CD8-positive, alpha-beta memory T cell (primary cell): ENCODE measurements at places on chromosomes 13 and 19.
A peak's percentile ranks its signal among the peaks of the same experiment; 100 is the strongest.

DNA sequence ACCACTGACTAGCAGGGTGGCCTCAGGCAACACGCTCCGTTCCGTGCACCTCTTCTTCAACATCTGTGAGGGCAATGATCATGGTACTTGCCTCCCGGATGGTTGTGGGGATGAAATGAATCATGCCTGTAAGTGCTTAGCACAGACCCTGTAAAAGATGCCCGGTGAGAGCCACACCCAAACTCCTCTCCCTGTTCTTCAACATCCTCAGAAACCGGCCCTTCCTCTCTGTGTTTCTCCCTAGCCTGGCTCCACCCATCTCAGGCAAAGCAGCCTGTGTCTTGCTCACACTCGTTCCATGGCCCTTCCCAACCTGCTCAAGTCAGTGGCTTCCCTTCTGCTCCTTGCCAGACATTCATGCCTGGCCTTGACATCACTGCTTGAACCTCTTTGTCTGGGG is 5.8 kb upstream of the DMKN start:
- DNase-seq, result no peak

GRCh38 chr13:50286324-50286723 is 271.1 kb downstream of the KCNRG start:
- no peak for DNase-seq

GRCh38 chr19:35398570-35398969 is 27.7 kb downstream of the GPR42 start:
- no peak for DNase-seq

- DNase-seq, result no peak
Measured at GRCh38 chr13:59483501-59484145, 680.1 kb downstream of the DIAPH3 start.

DNA sequence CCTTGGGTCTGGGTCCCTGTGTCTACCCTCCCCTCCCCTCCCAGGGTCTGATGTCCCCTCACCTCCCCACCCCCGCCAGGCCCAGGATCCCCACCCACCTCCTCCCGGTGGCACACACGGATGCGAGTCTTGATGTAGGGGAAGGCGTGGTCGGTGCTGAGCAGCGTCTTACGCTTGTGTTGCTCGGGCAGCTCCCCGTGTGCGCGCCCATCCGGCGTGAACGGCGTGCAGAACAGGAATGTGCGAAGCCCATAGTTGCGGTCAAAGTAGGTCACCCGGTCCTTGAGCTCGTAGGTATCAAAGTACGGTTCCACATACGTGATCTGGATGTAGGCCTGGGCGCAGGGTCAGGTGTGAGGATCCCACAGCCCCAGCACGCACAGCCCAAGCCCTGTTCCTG is 4.4 kb upstream of the KANK2 start:
- no peak for DNase-seq

DNA sequence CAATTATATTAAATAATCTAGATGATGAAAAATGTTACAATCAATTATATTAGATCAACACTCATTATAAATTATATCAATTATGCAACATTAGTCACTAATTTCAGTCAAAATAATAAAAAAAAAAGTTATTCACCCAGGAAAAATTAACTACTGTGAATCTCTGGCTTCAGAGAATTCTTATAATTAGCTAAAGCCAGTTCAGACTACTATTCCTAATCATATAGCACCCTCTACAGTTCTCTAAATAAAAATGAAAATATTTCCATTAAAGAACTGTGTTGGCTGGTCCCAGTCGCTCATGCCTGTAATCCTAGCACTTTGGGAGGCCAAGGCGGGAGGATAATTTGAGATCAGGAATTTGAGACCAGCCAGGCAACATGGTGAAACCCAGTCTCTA is 33.0 kb downstream of the XPO4 start:
- DNase-seq, result no peak

- DNase-seq, result no peak
Measured at GRCh38 chr13:101763191-101763590, 310.7 kb downstream of the ITGBL1 start.

GRCh38 chr13:99967498-99967868 is 4.1 kb downstream of the ZIC5 start:
- DNase-seq, result no peak

DNA sequence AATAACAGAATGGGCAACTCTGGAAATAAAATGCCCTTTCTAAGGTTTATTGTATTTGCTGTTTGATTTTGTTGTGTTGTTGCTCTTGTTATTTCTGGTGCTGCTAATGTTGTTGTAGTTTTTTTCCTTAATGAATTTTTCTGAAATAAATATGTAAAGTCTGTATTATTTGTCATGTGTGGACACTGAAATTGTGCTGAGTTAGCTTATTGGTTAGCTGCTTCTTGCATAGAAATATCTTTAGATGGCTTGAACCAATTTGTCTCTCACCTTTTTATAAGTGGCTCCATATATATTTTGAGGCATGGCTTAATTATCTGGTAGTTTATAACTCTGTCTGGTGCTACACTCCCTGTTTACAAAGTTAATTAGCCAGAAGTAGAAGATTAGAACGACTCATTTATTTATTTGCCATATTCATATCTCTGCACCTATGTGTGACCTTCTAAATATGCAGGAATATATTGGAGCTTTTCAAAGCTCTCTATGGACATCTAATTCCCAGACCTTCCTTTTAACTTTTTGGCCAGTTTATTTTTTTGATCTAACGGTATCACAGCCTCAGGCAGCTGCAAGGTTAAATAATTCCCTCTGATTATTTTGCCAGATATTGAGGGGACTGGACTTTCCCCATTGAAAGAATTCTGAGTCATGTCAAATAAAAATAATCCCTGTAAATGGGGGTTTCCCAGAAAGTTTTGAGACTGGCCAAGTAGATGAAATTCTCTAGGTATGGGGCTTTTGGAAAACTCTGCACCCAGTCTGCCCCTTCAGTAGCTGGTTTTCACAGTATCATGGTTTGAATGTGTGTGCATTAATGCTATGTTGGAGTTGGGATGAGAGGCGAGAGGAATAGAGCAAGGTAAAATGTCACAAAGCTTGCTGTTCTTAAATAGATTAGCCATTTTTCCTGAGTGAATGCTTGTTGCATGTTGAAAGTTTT is 1331.7 kb upstream of the MIR17HG start:
- DNase-seq, result no peak

DNA sequence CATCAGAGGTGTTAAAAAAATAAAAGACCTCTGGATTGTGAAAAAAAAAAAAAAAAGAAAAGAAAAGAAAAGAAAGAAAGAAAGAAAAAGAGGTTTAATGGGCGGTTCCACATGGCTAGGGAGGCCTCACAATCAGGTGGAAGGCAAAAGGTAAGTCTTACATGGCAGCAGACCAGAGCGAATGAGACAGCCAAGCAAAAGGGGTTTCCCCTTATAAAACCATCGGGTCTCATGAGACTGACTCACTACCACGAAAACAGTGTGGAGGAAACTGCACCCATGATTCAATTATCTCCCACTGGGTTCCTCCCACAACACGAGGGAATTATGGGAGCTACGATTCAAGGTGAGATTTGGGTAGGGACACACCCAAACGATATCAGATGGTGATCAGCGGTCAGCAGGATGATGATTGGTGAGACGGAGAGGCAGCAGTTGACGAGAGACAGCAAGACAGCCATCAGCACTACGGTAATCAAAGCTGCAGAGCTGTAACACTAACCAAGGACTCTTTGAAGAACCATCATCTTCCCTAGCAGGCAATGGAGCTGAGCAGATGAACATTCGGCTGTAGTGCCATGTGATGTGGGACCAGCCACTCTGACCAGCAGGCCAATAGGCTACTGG is 3.9 kb upstream of the CD209 start:
- peak; percentile 52 for DNase-seq
